ENCODE measurements at places on chromosomes 1 and 21.

DNA sequence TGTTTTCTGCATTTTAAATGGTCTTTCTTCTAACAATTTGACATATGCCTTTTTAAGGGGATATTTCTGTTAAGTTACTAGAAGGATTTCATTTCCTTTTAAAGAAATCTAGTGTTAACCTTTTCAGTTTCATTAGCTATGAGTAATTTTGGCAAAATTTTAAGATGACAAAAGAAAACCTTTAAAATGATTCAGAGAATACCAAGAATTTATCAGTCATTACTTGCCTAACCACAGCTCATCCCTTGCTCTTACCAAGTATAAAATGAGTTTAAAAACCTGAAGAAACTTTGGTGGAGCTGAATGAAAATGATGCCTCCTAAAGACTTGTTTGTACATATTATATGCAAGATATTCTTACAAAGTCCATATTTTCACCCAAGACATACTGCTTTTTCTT, 101.7 kb downstream of the NEK7 start:
- no peak for DNase-seq

GRCh38 chr1:117146072-117146471, 24.5 kb upstream of the TRIM45 start:
- DNase-seq: no peak

GRCh38 chr21:26491663-26492062, 81.4 kb downstream of the CYYR1 start:
- DNase-seq: no peak

DNA sequence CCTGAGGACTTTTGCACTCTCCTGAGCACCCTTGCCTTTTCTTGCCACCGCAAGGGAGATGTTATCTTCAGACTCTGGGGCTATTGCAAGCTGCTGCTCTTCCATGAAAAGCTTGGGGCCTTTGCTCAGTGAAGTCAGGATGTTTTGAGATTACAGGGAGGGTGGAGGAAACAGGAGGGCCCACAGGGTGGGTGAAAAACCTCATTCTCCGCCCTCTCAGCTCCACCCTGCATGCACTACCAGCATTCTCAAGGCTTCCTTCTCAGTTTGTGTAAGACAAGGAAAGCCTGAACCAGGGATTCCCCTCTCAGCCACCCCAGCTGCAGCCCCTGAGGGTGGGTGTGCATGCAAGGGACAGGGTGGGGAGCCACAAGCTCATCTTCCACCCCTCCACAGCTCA, 25.8 kb upstream of the ZNF648 start:
- no peak for DNase-seq
